Activated CD4-positive, alpha-beta T cell treated with anti-CD3 and anti-CD28 coated beads for 1 hour (primary cell): ENCODE measurements at places on chromosomes 3 and 15.

- DNase-seq, result no peak
Observed at GRCh38 chr3:52896151-52896550, 1.2 kb downstream of the STIMATE start.

DNA sequence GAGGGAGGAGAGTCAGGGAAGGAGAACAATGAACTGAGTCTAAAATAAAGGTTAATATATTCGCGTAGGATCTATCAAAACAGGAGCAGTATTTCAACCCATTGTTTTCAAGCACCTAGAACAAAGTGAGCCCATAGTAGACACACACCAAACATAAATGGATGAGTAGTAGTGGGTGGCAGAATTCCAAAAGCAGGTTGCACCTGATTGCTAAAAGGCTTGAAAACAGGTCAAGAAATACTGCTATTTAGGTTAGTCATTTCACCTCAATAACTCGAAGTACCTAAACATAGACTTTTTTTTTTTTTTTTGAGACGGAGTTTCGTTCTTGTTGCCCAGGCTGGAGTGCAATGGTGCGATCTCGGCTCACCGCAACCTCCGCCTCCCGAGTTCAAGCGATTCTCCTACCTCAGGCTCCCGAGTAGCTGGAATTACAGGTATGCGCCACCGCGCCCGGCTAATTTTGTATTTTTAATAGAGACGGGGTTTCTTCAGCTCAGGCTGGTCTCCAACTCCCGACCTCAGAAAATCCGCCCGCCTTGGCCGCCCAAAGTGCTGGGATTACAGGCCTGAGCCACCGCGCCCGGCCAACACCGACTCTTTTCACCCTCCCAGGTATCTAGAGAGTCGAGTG, 855 bp upstream of the ABHD5 start:
- DNase-seq, result no peak

GRCh38 chr15:34855893-34856292, 60.5 kb upstream of the ACTC1 start:
- DNase-seq, result no peak

DNA sequence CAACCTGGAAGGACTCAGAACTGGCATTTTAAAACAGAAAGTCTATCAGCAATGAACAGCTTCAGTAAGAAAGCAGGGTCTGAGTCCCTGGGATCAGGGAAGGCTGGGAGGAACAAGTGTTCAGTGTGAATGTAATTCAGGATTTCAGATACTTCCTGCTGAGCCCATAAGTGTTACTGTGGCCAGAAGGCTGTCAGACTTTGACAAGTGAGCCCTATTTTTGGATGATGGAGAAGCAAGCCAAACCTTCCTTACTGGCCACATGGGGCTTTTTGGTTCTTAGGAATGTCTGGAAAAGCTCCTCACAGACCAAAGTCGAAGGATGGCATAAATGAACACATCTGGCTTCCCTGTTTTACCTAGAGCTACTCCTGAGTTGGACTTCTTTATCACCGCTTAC, 157.2 kb downstream of the BBX start:
- no peak for DNase-seq

DNA sequence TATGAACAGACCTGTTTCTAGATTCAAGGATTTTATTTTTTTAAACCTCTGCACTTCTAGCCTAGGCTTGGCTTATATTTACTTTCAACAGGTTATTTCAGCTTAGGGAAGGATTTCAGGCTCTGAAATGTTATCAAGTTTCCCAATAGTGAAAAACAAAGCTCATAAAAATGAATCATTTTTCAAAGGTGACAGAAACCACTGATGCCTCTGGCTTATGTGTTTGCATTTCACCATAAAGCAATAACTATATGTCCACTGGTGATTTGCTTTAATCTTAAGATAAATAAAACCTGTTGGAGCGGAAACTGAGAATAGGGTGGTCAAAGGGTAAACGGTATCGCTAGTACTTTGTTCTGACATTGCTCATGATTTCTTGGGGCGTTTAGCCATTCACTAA, 141.2 kb upstream of the LRIG1 start:
- DNase-seq, result no peak

DNA sequence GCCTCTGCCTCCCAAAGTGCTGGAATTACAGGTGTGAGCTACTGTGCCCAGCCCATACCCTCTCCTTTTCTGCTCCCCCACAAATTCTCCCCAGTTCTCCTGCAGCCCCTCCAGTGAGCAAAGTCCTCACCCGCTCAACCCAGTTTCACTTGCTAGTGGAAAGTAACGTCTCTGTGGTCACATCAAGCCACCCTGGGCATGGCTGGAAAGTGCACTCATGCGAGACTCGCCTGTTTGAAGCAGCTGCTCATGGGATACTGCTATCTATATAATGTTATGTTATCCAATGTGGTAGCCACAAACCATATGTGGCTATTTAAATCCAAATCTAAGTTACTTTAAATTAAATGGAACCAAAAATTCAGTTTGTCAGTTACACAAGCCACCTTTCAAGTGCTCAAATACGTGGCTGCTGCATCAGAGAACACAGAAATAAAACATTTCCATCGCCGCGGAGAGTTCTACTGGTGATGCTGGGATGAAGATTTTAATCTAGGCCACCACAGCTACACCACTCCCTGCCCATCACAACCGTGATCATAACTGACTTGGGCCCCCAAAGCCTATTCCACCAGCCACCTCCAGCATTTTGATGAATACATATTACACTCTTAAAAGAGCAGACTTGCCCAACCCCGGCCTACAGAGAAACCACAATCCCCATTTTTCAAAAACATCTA, 119.4 kb downstream of the LIPC start:
- DNase-seq, result no peak

- DNase-seq, result no peak
Observed at GRCh38 chr3:106588739-106589138, 719.9 kb upstream of the CBLB start.

DNA sequence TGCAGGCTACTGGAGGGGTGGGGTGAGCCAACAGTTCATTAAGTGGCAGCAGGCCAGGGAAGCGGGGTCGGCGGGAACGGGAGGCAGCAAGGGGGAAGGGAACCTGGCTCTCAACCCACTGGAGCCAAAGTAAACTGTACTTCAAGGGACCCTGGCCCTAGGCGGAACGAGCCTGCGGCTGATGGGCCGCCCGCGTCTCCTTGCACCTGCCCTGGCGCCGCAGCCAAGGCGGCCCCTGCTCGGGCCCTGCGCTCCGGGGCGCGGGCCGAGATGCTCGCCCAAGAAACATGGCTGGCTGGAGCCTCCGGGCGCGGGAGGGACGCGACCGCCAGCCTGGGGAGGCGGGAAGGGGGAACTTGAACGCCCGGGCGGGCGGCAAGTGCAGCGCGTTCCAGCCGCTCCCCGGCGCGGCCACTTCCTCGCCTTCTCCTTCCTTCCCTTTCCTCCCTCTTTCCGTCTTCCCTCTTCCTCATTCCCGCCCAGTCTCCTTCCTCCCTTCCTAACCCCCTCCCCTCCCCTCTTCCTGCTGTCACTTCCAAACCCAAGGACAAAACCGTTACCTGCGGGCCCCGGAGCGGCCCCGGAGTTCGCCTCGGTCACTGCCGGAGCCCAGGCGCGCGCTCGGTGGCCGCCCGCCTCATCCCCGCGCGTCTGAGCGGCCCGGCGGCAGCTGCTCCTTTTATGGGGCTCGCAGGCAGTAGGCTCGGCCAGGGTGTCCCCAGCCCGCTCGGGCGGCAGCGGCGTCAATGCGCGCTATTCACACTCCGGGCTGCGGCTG, 489.7 kb downstream of the MAGI1 start:
- no peak for DNase-seq

DNA sequence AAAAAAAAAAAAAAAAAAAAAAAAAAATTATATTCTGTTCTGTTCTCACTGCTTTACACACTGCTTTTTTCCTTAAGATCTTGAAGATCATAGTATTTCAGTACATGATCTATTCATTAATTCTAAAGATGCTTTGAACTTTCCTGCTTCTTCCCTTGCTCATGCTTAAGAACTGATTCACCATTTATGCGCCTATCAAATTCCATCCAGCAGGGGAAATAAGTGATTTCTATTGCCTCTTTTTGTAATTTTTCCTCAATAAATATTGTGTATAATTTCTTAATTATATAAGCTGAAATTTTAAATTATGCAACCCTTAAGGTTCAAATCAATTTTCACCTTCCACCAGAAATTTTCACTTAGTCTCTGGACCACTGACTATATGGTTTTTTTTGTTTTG, 10.6 kb downstream of the DENND6A start:
- DNase-seq, result no peak

DNA sequence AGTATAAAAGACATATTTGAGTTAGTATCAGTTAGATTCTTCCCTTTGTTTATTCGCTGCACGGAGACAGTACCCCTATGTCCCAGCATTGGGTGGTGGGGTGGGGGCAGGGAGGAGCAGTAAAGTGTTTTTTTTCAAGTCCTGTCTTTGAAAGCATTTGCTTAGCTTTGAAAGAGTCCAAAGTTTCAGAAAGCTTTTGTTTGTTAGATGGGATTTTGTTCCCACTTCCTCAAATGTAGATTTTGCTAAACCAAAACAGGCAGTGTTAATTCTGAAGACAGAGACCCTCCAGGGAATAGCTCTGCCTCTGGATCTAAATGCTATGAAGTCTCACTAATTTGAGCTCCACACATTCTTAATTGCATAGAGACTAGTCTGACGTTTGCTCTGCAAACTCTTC, 114.6 kb upstream of the KCNAB1 start:
- DNase-seq, result no peak

- no peak for DNase-seq
Observed at GRCh38 chr15:20645956-20646355, 104.4 kb upstream of the GOLGA6L6 start.

DNA sequence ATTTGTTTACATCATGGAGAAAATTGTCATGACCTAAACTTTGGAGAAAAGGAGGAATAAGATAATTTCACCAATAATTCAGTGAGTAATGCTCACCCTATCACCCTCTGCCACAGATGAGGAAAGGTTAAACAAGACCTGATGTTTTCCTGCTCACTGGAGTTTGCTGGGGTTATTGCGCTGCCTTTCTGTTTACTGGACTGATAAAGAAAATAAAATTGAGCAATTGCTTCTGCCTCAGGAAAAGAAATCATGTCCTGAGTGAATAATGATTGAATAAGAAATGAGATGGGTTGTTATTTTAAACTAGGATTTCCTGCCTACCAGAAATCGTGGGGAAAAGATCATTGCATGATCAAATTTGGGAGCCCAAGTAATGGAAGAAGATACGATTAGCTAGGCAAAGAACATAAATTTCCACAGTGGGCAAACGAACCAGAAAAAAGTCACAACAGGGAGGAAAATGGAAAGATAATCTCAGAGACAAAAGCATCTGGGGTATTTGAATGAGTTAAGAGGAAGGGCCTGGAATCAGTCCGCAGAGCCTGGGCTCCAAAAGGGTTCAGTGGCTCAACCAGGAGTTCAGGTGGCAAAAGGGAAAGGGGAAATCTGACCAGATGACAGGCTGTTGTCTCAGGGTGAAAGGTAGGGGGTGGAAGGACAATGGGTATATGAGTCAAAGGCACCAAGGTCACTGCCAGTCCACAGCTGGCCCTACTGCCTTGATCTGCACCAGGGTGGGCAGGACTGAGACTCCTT, 146.8 kb downstream of the FAM43A start:
- DNase-seq, result no peak

DNA sequence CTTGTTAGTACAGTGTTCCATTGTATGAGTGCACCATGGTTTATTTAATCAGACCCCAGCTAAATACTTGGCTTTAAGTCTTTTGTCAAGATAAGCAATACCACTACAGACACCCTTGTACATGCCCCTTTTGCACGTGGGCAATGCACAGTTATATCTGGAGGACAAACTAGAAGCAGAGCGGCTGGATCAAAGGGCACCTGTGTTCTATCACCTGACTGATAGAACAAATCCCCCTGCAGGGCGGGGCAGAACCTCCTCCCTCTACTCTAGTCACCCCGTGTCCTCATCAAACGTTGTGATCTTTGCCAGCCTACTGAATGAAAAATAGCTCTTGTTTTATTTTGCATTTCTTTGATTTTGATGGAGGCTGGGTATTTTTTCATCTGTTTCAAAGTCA, 314.9 kb downstream of the TLE3 start:
- no peak for DNase-seq

GRCh38 chr3:30864836-30865235, 29.6 kb downstream of the GADL1 start:
- DNase-seq, result no peak

DNA sequence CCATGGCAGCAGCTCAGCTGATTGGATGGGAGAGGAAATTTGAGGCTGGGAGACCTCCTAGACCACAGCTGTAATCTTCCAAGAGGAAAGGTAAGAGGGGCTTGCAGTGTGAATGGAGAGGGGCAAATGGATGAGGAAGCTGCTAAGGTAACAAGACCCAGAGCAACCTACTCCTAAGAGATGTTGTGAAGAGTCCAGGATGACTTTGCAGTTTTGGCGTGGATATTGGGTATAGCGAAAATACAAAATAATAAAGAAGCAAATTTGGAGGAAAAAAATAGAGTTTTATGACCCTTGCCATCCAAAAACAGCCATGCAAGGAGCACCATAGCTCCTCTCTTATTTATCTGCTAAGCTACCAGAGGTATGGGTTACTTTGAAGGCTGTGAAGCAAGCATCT, 186.6 kb downstream of the GREM1 start:
- no peak for DNase-seq

GRCh38 chr3:107430996-107431245, 53.7 kb downstream of the CCDC54 start:
- peak; percentile 12 for DNase-seq

- no peak for DNase-seq
Observed at GRCh38 chr3:71784201-71784913, 591 bp downstream of the PROK2 start.

- no peak for DNase-seq
Observed at GRCh38 chr15:36617529-36618196, 38.2 kb downstream of the CDIN1 start.

DNA sequence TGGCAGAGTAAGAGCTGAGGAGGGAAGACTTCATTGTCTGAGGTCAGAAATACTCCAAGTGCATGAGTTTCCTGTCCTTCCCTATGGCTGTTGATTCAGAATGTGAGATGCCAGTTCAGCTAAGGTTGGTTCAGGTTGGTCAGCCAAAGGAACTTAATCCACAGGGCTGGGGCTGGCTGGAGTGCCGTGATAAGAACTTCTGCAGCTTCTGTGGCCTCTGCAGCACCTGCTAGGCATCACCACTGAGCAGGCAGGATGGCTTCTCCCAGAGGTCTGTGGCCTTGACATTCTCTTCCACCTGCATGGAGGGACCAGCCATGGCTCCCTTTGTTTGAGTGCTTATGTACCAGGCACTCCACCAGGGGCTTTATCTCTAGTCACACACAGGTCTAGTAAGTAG, 109.5 kb upstream of the PLXNA1 start:
- no peak for DNase-seq

GRCh38 chr3:126474498-126475412, 936 bp downstream of the ZXDC start:
- no peak for DNase-seq

- no peak for DNase-seq
Observed at GRCh38 chr3:175526191-175526590, 667.1 kb downstream of the NAALADL2 start.

- DNase-seq, result no peak
Observed at GRCh38 chr3:152626226-152626625, 208.7 kb upstream of the P2RY1 start.
